ENCODE measurements at places on chromosomes 12 and 14.

GRCh38 chr14:56202256-56202655 is 84.0 kb downstream of the PELI2 start:
- DNase-seq, result no peak

DNA sequence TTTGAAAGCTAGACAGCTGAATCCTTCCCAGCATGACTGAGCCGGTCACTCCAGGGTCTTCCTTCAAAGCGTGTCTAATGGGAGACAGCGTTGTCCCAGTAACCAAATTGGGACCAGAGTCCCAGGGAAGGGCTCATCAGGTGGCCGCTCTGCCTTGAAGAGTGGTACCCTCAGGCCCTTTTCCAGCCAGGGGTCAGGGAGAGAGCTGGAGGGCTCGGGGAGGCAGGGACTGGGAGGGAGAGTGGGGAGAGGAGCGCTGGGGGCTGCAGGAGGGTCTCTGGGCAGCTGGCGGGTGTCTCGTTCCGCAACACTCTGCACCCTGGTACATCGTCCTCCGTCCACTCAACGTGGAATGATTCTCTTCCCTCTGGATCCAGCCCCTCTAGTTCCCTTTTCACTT is 1.6 kb upstream of the RTL1 start:
- no peak for DNase-seq

DNA sequence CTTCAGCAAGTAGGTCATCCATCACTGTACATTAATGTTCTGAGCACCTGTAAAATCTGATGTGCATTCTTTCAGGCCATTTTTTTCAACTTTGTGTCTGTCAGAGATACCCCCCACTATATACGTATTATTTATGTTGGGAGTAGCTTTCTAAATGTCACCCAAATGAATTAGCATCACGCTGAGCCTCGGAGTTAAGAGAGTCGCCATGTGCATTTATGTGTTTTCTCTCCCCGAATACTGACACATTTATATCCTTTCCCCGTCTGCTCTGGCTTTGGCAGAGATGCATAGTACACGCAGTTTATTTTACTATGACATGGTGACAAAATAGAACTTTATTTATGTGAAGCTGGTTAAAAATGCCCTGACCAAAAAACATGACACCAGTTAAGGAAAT is 216.4 kb downstream of the SLC25A21 start:
- no peak for DNase-seq

- DNase-seq, result no peak
Measured at GRCh38 chr12:113649256-113649830, 177.7 kb upstream of the LHX5 start.

- no peak for DNase-seq
Measured at GRCh38 chr14:75217508-75218206, 41.2 kb upstream of the TMED10 start.

GRCh38 chr14:99747582-99748330 is 45.5 kb upstream of the EML1 start:
- DNase-seq, result no peak

- DNase-seq, result no peak
Measured at GRCh38 chr12:19527866-19528265, 88.6 kb downstream of the AEBP2 start.

GRCh38 chr12:92987362-92987761 is 58.3 kb upstream of the EEA1 start:
- no peak for DNase-seq

GRCh38 chr14:101017806-101018560 is 114.5 kb upstream of the RTL1 start:
- DNase-seq, result no peak

- no peak for DNase-seq
Measured at GRCh38 chr12:127680516-127680915, 586.5 kb upstream of the TMEM132C start.

GRCh38 chr14:76997257-76997970 is 31.1 kb downstream of the IRF2BPL start:
- no peak for DNase-seq

DNA sequence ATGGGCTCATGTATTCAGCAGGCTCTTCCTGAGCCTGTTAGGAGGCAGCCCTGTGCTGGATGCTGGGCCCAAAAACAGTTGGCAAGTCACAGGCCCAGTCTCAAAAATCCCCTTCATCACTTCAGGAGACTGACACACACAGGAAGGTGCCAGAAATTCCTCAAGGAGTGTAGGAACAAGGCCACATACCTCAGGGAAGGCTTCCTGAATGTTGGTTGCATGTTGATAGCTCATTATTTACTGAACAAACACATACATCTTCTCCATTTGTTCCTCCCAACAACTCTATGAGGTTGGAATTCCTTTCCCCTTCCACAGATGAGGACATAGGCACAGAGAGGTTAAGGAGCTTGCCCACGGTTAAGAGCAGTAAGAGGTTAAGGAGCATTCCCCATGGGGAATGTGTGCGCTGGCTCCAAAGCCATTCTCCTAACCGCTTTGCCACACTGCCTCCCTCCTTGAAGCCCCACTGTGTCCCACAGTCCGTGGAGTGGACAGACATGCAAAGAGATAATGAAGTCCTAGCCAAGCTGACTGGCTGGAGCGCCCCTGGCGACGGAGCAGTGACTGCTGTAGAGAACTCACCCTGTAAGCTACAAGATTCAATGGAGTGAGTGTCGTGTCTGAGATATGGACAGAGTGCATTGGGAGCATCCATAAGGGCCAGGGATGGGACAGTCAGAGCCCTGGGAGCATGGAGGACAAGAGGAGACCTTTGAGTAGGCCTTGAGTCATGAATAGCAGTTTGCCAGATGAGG is 3.3 kb downstream of the HHIPL1 start:
- no peak for DNase-seq

DNA sequence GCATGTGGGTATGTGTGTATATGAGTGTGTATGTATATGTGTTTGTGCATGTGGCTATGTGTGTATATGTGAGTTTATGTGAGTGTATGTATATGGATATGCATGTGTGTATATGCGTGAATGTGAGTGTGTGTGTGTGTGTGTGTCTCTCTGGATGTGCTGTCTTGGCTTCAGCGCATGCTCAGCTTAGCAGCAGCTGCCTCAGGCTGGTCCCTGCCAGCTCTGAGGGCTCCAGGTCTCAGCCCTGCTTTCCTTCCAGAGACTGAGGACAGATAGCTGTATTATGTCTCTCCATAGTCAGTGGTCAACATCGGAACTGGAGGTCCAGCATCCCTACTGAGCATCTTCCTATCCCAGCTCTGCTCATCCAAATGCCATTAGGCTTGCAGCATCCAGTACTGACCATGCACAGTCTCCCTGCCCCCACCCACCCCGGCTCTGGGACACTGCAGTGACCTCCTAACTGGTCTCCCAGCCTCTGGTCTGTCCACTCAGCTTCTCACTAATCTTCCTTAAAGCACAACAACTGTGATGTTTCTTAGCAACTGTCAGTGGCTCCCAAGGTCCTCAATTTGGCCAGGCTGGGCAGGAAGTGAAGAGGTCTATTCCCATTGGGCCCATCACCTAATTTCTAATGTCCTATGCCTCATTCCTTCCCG is 22.8 kb downstream of the FAIM2 start:
- no peak for DNase-seq

DNA sequence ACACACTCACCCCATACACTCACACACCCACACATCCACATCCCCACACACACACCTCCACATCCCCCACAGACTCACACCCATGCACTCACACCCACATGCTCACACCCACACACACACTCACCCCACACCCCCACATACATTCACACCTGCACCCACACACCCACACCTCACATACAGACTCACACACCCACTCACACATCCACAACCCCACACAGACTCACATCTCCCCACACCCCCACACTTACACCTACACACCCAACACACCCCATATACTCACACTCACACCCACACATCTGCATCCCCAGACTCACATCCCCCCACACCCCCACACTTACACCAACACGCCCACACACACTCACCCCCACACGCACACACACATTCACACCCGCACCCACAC is 171.8 kb downstream of the GLT1D1 start:
- no peak for DNase-seq

DNA sequence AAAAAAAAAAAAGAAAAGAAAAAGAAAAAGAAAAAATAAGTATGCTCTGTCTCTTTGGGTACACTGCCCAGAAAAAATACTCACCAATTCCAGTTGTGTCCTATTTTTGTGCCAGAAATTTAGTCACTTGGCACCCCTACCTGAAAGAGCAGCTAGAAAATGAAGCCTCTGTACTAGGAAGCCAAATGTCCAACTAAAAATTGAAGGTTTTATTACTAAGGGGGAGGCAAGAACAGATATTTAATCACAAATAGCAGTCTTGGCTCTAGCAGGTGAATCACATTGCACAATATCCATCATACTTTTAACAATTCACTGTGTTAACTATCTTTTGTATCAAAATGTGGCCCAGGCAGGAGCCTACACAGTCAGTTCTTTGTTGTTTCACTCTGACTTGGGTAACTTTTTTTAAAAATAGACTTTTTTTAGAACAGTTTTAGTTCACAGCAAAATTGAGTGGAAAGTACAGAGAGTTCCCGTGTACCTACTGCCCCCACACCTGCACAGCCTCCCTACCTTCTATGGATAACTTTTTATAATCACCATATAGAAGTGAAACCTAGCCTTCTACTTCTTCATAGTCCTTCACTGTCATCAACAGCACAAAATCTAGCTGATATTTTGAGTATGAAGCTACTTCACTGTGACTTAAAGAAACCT is 87.1 kb upstream of the ATF7IP start:
- DNase-seq, result no peak

- no peak for DNase-seq
Measured at GRCh38 chr12:55683676-55684075, 24.0 kb downstream of the ITGA7 start.

GRCh38 chr12:76627346-76628135 is 68.0 kb upstream of the OSBPL8 start:
- DNase-seq, result no peak

- no peak for DNase-seq
Measured at GRCh38 chr12:124812979-124813378, 50.7 kb downstream of the SCARB1 start.

DNA sequence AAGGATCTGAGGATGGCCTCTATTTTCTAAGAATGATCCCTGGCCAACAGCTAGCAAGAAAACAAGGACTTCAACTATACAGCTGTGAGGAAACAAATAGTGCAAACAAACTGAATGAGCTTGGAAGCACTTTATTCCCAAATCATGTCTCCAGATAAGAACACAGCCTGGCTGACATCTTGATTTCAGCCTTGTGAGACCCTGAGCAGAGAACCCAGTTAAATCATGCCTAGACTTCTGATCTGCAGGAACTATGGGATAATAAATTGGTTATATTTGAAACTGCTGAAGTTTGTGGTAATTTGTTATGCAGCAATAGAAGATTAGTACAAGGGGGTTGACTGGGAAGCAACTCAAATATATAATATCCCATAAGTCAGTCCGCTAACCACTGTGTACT is 183.9 kb upstream of the BMP4 start:
- DNase-seq, result no peak
